ENCODE measurements at places on chromosomes 2 and 18. TPM values are rescaled to one million over a fixed set of nuclear protein-coding genes. Genes with fewer than 3 reads are reported as not detected.

Gene SS18
- 109 TPM for total RNA-seq

Gene RESP18
- total RNA-seq = not detected

- no peak for DNase-seq
Observed at GRCh38 chr2:150450765-150451164, 36.7 kb downstream of the RND3 start.

DNA sequence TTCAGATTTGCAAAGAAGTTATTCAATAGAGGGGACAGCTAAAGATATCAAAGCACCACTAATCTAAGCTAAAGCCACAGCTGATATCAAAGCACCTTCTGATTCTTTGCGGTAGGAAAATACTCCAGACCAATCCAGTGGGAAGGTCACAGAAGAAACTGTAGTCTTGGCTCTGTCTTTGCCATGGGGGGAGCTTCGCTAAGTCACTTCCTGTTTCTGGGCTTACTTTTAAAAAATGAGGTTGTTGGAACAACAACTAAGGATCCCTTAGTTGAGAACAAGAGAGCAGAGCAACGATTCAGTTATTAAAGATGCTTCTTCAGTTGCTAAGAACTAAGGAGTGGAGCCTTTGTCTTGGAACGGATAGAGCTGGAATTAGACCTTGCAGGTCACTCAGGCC lies 12.2 kb downstream of the LPIN1 start:
- no peak for DNase-seq

- DNase-seq = no peak
Observed at GRCh38 chr2:224378701-224379097, 23.2 kb downstream of the FAM124B start.

Measured in omental fat pad (tissue), 4 donors.